Naive thymus-derived CD8-positive, alpha-beta T cell (primary cell): ENCODE measurements at places on chromosomes 6 and 20. TPM values are rescaled to one million over a fixed set of nuclear protein-coding genes. Genes with fewer than 3 reads are reported as not detected.

LY6G6C gene
- polyA plus RNA-seq = not detected

CARMIL1 gene
- 1.9 TPM for polyA plus RNA-seq

REM1 gene
- not detected for polyA plus RNA-seq

COL21A1 gene
- not detected for polyA plus RNA-seq

ANKRD66 gene
- polyA plus RNA-seq = not detected

C6orf58 gene
- not detected for polyA plus RNA-seq

ADTRP gene
- polyA plus RNA-seq = 7.2 TPM
